ENCODE measurements at places on chromosomes 16 and 17.

DNA sequence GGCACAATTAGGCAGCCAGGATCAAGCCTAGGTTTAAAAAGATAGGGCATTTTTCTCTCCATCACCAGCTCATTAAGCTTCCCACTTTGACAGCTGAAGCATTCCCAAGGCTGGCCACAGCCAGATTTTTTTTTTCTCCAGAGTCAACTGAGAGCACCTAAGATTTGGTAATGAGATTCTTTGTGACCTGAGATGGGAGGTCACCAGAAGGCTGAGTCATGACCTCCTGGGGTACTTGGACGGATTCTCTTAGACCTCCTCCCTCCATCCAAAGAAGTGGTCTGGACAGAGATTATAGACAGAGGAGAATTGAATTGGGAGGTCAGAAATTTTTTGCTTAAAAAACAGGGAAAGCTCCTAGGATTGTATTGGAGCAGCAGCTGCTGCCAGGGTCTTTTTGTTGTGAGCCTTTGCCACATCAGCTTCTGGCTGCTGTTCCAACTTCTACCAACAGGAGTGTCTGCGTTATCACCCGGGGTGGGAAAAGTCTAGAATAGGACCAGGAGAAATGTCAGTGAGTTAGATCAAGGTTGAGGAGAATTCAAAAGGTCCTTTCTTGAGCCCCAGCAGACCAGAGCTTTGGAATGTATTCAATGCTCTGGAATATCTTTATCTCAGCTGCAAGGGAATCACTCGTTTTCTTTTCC is 221.2 kb upstream of the N4BP1 start:
- DNase-seq = no peak

DNA sequence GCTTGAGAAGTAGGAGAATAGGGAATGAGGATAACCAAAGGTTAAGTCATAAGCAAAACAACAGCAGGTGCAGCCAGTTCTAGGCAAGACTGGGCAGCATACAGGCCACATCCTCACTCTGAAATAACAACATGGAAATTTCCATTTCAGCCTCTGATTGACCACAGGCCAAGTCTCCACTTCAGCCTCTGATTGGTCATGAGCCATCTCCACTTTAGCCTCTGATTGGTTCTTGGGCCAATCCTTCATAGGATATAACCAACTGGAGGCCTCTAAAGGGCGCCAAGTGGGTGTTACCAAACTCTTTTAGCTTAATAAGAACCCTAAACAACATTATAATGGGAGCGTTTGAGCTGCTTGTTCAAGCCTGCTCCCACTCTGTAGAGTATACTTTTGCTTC is 512.0 kb downstream of the NPIPA7 start:
- DNase-seq = no peak

DNA sequence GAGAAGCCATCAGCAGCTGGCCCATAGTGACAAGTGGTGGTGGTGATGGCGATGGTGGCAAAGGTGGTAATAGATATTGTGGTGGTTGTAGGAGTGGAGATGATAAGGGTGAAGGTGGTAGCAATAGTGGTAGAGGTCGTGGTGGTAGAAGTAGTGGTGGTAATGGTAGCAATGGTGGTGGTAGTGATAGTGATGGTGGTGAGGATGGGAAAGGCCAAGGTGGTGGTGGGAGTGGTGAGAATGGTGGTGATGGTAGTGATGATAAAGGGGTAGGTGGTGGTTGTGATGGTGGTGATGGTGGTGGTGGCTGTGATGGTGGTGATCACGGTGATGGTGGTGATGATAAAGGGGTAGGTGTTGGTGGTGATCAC is 13.1 kb downstream of the CDH5 start:
- no peak for DNase-seq

DNA sequence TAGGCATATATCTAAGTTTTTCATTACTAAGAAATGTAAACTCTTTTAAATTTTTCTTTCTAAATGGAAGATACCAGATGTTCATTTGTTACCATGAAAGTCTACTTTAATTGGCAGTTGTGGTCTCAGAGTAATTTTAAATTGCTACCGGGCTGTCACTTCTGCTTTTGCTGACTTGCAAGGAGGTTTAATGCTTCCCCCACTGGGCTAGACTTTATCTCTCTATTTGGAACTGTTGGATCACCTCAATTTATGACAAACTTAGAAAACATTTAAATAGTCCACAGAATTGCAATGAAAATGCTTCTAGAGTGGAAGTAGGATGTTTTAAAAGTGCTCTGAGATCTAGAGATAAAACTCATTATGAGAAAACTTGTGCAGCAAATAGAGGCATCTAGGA is 479.8 kb upstream of the GOT2 start:
- DNase-seq = no peak

GRCh38 chr17:35780950-35781349 is 14.5 kb downstream of the MMP28 start:
- no peak for DNase-seq

GRCh38 chr17:7834542-7834956 is 532 bp downstream of the KDM6B start:
- DNase-seq = no peak

DNA sequence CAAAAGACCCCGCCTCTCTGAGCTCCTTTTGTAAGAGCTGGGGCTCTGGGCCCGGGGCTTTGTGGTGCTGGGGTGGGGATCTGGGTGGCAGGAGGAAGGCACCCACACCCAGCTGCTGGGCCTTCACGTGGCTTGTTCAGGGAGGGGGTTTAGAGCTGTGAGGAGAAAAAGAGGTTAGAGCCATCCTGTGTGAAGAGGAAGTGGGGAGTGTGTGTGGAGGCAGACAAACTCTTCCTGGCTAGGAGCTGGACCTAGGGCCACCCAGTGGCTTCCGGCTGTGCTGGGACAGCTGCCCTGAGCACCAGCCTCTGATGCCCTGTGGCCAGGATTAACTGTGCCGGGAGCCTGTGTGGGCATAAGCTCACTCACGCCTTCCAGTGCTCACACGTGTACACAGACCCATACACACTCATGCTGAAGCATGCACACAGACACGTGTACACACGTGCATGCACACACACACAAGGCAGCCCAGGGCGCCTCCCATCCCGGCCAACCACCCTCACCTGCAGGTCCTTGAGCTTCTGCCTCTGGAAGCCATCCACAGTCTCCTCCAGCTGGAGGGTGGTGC is 7.4 kb downstream of the CIBAR2 start:
- no peak for DNase-seq

- DNase-seq = no peak
These were observed 9.6 kb downstream of the DCTN5 start for GRCh38 chr16:23650674-23651416.

DNA sequence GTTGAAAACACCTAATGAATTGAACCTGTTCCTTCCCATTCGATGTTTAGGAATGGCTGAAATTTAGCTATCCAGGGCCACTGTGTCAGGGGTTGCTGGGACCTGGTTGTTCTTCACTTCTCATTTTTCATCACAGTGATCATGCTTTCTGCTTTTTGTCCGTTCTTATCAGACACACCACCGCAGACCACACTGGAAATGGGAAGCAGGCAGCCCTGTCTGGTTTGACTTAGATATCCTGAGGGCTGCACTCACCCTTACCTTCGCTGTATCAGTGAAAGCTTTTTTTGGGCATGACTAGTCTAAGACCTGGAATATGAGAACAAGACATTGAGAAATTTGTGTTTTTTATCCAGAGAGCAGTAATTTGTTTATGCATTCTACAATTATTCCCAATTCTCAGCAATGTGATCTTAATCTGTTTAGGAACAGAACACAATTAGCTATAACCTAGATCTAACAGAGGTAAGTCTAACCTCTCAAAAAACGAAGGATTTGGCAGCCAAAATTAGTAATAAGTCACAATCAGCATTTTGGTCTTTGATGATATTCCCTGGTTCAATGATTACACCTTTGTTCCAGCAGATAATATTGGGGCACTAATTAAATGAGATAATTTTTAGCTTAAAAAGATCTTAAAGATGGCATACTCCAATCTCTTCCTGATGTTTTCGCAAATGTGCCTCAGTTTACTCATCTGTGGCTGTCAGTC is 126.0 kb upstream of the GOT2 start:
- DNase-seq = no peak

DNA sequence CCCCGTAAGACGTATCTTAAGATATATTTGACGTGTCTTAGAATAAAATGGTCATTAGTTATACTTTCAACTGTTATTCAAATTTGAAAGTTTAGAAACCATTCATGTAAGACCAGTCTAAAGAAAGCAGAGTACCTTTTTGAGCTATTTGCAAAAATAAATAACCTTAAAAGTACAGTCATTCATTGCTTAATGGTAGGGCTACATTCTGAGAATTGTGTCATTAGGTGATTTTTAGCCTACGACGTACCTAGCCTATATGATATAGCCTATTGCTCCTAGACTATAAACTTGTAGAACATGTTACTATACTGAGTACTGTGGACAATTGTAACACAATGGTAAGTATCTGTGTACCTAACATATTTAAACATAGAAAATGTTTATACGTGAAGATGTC is 139.2 kb downstream of the PHKB start:
- no peak for DNase-seq

DNA sequence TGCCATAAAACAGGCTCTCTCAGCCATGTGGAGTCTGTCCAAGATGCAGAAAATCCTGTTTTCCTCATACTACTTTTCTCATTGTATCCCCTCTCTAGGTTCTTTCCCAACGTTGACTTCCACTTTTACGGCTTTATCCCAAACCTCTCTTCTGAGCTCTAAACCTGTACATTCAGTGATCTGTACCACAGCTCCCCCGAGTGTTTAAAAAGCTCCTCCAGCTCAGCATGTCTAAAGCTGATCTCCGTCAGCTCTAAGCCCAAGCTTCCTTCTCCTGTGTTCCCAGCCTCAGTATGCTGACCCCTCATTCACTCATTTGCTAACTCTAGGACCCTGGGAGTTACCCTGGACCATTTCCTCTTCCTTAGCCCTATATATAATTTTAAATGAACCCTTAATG is 144.6 kb downstream of the DNAH9 start:
- no peak for DNase-seq

- DNase-seq = no peak
These were observed 86.7 kb upstream of the CNTNAP4 start for GRCh38 chr16:76190480-76190879.

- no peak for DNase-seq
These were observed 13.4 kb downstream of the NATD1 start for GRCh38 chr17:21239680-21240368.

DNA sequence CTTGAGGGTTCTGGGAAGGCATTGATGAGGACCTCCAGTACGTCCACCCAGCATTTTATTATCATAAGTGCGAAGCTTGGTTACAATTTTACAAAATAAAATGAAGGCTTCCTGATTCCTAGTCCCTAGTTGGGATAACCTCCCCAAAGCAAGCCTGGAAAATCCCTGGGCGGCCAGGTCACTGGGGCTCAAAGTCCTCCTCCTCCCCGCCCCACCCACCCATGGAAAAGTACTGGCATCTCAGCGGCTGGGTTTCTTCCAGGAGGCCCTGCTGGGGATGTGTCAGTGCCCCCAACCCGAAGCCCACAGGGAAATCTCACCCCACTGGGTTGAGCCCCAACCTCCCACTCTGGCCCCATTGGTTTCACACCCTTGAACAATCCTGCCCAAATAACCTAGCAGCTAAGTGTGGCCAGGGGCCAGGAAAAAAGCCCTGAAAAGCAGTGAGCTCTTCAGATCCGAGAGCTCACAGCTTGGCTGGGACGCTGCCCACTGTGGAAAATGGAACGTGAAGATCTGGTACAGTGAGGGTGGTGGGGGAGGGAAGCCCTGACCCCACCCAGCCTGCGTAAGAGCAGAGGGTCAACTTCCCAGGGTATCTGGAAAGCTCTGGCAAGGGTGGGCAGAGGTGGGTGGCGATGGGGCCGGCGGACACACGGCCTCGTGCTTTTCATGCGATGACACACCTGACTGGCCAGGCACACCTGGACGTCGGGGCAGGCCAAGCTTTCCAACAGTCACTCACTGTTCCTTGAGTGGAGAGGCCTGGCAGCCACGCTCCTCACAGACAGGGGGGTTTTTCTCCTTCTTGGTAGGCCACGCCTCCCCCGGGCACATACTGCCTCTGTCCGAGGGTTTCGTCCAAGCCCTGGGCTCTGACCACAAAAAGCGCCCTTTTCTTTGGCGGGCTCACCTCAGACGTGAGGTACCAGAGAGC is 324.5 kb downstream of the SOX9 start:
- DNase-seq = no peak

DNA sequence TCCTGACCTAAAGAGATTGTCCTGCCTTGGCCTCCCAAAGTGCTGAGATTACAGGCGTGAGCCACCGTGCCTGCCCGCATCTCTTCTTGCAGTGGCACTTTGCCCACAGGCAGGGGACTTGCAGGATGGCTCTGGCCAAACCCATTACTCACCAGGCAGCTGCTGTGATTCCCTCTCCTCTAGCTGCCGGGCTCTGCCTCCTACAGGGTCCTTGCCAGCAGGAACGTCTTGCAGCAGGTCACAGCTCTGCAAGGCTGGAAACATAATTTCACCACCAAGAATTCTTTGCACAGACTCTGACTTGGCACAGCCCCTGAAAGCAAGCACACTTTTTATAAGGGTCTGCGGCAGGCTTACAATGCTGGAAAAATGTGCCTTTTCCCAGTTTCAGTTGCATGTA is 20.3 kb downstream of the COX4I1 start:
- no peak for DNase-seq

GRCh38 chr16:4765511-4766474 is 1.2 kb downstream of the ZNF500 start:
- DNase-seq = no peak

- no peak for DNase-seq
These were observed 99.9 kb upstream of the CORO6 start for GRCh38 chr17:29722411-29723198.
